NCI-H2227 treated with DMSO at 0.1 percent for 48 hours (cell line): ENCODE measurements at places on chromosomes 12 and 14.

DNA sequence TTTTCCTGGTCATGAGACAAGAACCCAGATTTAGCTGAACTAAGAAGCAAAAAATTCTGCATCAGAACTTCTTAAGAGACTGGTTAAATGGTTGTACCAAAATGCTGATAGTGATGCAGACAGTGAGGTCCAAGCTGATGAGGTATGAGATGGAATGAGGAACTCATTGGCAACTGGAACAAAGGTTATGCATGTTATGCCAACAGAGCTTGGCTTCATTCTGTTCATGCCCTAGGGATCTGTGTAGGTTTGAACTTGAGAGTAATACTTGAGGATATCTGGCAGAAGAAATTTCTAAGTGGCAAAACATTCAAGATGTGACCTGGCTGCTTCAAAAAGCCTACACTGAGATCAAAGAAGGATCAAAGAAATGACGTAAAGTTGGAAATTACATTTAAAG, 398.0 kb downstream of the FSCB start:
- no peak for DNase-seq

DNA sequence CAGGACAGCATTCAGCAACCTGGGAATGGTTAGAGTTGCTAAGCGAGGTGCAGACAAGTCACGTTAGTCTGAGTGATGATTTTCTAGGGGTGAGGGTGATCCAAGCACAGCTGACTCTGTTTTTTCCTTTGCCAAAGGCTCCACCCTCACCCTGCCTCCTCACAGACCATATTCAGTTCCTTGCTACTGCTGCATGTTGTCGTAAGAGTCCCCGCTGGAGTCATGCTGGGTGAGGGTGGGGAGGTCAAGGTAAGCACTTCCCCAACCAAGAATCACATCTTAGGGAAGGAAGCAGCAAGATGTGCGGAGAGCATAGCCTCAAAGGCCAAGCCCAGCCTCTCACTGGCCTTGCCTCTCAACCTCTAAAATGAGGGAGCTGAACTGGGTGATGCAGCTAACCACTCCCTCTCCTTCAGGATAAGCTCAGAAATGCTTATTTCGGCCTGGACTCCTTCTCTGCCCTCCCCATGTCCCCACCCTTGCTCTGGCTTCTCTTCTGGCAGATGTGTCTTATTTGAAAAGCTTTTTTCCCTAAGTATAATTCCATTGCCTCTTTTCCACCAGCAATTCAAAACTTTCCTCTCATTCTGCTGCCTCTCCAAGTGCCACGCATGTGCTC, 66.9 kb upstream of the ACTN1 start:
- DNase-seq, result no peak

DNA sequence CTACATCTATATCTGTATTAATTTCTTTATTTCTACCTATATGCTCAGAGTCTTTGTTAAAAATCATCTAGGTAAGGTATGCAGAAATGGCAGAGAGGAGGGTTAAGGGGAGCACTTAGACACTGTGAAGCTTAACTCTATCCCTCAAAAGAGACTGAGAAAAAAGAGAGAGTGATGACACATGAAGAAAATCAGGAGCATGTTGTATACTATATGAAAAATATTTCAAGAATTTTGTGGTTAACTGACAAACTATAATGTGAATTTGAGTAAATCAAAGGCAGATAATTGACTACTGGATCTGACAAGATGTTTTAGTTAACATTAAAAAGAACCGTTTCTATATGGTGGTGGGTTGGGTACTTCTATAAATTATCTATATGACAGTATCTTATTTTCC, 1814.2 kb upstream of the SEL1L start:
- no peak for DNase-seq

DNA sequence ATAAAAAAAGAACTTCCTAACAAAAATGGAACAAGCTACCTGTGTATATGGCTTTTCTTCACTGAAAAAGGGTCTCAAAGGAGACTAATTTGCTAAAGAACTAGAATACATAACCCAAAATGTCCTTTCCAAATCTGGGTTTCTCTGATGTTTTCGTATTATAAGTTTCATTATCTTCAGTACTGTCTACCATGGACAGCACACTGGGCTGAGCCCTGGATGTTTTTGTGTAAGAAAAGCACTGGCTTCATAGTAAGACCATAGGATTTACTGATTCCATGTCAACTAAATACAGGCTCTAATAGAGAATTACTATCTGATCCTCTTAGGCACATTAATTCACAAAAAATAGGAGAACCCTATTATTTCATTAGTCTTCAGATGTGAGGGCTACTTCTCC, 94.3 kb upstream of the GPHB5 start:
- DNase-seq, result no peak

DNA sequence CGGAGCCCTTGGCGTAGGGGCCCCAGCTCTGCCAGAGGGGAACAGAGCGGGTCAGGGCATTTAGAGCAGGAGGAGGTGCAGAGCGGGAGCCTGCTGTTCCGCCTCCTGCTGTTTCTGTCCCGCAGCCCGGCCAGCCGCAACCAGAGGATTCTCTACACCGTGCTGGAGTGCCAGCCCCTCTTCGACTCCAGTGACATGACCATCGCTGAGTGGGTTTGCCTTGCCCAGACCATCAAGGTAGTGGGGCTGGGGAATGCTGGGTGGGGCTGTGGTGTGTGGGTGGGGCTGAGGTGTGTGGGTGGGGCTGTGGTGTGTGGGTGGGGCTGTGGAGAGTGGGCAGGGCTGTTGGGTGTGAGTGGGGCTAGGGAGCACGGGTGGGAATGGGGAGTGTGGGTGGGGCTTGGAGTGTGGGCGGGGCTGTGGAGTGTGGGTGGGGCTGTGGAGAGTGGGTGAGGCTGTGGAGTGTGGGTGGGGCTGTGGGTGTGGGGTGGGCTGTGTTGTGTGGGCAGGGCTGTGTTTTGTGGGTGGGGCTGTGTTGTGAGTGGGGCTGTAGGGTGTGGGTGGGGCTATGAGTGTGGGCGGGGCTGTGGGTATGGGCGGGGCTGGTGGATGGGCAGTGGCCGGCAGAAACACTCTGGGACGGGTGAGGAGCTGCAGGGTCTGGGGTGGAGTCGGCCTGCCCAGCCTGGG, 8.0 kb downstream of the ASPG start:
- DNase-seq, result no peak

DNA sequence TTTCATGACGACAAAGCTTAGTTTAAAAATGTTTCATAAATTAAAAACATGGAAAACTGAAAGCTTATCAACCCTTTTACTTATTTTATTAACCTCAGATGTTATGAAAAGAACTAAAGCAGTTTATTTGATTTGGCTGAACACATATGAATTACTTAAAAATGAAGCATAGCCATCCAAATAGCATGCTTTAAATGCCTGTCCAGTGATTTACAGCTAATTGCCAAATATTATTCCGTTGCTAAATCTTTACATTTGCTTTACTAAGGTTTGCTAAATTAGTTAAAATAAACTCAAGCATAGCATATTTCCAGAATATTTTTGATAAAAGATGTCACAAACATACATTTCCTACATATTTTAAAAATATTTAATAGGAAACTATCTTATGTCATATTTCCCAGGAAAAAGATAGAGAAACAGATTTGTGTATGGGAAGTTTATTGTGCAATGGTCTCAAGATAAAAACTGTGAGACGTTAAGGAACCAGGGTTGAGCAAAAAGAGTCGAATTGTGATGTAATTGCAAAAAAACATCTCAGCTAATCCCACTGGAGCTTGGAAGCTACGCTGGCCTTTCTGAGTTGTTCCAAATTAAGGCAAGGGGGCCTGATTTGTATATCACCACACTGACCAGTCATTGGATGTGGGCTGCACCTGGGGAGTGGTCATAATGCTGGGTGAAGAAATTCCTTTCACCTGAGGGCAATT, 25.8 kb downstream of the GPR135 start:
- DNase-seq, result no peak

- DNase-seq, result no peak
Observed at GRCh38 chr12:41943671-41944070, 201.0 kb downstream of the GXYLT1 start.

- no peak for DNase-seq
Observed at GRCh38 chr12:51922762-51923505, 15.6 kb downstream of the ACVRL1 start.

- no peak for DNase-seq
Observed at GRCh38 chr14:69443296-69443805, 41.2 kb upstream of the PLEKHD1 start.

GRCh38 chr14:68506021-68506644, 286.7 kb downstream of the ZFP36L1 start:
- DNase-seq, result no peak

DNA sequence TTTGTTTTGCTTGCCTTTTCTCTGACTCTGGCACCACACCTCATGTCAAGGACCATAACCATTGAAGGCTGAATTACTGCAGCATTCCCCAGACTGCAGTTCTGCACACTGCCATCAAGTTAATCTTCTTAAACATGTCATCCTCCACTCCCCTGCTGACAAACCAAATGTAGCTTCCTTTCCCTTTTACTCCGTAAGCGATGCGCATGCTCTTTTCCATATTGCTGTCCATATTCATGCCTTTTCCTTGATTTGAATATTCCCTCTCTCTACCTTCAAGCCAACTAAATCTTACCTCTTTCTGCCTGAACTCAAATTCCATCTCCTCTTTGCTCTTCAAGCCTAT, 13.6 kb downstream of the GPX2 start:
- DNase-seq, result no peak

- no peak for DNase-seq
Observed at GRCh38 chr14:51806026-51807023, 54.1 kb upstream of the GNG2 start.

GRCh38 chr14:59803052-59803540, 67.5 kb downstream of the RTN1 start:
- DNase-seq, result no peak

DNA sequence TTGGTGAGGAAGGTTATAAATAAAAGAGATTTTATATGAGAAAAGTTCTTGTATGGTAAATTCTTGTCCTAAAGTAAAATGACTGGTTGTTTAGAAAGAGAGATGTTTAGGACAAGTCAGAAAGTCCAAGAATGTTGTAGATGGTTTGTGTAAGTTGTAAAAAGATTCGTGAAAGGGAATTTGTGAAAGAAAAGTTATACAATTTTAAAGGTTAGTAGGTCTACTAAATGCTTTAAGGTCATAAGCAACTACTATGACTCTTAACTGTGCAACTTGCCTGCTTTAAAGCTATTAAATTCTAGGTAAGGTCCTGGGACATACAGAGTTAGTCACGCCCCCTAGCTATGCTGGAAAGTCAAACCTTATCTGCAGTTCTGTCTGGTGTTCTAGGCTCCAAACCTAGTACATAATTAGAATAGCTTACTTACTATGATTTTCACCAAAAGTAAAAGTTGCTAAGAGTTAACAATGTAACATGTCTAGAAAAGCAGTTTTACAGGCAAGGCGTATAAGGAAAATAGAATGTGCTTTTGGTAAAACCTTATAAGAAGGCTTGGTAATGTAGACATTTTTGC, 11.2 kb upstream of the DHRS2 start:
- DNase-seq, result no peak

- DNase-seq, result no peak
Observed at GRCh38 chr12:122107261-122107660, 28.7 kb downstream of the MLXIP start.

GRCh38 chr14:90496379-90496778, 99.5 kb downstream of the CALM1 start:
- DNase-seq, result no peak

- no peak for DNase-seq
Observed at GRCh38 chr14:61581955-61582615, 113.2 kb upstream of the HIF1A start.

- no peak for DNase-seq
Observed at GRCh38 chr12:27622436-27623195, 73.6 kb upstream of the REP15 start.
